Stimulated activated CD8-positive, alpha-beta memory T cell treated with anti-CD3 and anti-CD28 coated beads, Interleukin-15, amount 100 ng/mL, for 4 hours (primary cell): ENCODE measurements at places on chromosomes 6 and 20.

GRCh38 chr20:36632487-36633284 lies 13.3 kb downstream of the SLA2 start:
- DNase-seq = no peak

DNA sequence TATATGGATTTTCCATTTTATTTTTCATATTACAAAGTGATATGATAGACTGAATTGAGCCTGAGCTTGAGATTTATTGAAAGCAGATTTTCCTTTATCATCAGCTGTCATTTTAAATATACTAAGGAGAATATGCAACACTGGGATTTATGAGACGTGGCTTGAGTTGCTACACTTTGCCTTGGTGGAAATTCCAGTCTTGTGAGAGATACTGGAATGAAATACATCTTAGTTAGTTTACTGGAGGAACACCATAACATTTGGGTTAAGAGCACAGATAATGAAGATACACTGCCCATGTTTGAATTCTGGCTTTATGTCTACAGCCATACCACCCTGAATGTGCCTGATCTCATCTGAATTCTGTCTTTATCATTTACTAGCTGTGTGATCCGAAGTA lies 86.5 kb upstream of the IFNGR1 start:
- no peak for DNase-seq

GRCh38 chr6:161575523-161576254 lies 301.8 kb upstream of the AGPAT4 start:
- DNase-seq = no peak

DNA sequence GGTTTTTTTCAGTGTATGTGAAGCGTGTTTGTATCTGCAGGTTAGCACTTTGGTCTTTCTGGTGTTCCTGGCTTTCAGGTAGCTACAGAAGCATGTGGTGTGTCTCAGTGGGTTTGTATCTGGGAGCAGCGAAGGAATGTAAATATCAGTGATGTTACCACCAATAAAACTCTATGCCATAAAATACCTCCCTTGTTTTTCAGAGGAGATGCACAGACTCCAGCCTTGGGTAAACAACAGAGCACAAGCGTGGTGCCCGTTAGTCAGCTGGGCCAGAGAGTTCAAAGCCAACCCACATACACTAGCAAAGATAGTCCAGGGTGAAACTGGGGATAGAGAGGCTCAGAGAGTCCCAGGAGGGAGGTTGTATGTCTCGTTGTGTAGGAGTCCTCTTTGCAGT lies 393.8 kb downstream of the SMOC2 start:
- no peak for DNase-seq

GRCh38 chr6:153957394-153957793 lies 81.6 kb upstream of the OPRM1 start:
- no peak for DNase-seq

GRCh38 chr6:119024111-119024510 lies 54.4 kb downstream of the FAM184A start:
- no peak for DNase-seq
